Left lobe of liver (tissue), 2 donors: ENCODE measurements at places on chromosomes 1 and 21.

DNA sequence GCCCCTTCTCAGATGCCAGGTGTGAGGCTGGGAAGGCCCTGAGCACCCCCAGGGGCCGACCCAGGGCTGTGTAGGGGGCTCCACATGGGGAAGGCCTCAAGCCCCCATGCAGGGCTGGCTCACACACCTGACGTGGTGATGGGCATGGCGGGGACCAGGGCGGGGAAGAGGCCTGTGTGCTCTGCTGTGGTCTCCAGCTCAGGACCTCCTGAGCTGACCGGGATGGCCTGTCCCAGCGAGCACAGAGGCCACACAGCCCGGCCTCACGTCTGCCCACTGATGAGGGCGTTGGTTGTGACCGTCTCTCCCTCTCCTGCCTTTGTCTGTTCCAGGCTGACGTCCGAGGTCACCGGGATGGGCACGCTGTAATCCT lies 40.2 kb upstream of the COL6A1 start:
- no peak for DNase-seq

DNA sequence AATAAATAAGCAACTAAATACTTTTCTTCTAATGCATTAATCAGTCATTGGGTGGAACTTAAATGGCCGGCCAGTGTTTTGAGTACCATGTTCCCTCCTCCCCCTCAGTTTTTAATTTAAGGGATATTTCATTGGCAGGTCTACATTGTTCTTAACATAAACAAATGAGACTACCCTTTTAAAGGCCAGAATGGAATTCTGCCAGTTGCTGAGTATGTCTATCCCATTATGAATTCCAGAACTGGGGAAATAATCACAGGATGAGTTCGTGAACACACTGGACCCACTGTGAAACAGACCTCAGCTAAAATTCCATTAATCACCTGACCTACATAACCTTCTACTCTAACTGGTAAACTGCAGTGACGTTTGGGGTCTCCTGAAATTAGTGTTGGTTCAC lies 305.5 kb upstream of the PKN2 start:
- DNase-seq: no peak

DNA sequence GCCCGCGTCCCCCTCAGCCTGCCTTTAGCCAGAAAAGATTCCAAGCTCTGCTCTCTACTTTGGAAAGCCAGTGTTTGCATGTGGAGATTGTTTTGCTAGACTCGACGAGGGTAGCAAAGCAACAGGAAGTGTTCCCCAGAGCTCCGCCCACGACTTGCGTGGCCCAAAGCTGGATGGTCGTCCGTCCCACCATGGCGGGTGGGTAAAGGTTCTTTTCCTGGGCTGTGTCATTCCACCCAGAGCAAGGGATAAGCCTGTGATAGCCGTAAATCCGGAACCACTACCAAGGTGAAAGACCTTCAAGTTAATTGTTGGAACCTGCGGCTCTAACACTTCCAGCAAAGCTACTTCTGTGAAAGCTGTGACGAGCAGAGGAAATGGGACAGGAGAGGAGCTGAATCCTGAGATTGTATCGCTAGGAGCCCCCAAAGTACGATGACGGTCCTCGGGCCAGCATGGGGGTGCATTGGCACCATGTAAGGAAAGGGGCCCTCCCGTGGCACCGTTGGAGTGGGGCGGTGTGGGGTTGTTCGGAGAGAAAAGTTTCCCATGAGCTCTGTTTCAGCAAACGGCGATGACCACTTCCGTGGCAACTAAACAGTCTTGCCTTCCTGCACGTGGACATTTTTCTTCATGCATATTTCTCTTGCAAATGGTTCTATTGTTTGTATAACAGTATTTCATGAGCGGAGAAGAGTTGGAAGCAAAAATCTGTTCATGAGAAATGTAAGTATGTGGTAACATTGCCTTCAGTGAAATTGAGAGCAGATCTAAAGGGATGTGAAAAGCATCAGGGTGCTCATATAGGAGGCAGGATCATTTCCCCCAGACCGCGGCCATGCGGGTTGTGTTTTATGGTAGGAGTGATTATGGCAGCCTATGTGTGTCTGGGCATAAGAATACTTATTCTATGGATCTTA lies 8.4 kb downstream of the MX2 start:
- DNase-seq: no peak

GRCh38 chr1:111475701-111476100 lies 1.9 kb downstream of the C1orf162 start:
- no peak for DNase-seq

GRCh38 chr1:243548516-243548915 lies 292.7 kb downstream of the SDCCAG8 start:
- no peak for DNase-seq

DNA sequence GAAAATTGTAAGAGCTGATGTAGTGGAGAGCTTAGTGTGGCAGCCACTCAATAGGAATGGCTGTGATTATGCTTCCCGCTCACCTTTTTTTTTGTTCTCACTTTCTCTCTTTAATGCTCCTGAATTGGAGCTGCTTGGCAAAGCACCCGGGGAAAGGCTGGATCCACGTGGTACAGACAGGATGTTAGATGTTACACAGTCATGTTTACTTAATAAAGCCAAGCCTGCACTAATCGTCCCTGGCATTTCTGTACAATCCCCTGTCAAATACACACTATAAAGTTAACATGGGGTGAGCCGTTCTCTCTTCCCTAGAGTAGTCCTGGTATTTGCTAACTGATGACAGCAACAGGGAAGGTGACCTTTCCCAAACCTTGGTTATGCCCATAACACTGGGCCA lies 187.8 kb downstream of the ZSCAN20 start:
- DNase-seq: no peak

- no peak for DNase-seq
Measured at GRCh38 chr1:11701981-11702803, 10.7 kb downstream of the DRAXIN start.

DNA sequence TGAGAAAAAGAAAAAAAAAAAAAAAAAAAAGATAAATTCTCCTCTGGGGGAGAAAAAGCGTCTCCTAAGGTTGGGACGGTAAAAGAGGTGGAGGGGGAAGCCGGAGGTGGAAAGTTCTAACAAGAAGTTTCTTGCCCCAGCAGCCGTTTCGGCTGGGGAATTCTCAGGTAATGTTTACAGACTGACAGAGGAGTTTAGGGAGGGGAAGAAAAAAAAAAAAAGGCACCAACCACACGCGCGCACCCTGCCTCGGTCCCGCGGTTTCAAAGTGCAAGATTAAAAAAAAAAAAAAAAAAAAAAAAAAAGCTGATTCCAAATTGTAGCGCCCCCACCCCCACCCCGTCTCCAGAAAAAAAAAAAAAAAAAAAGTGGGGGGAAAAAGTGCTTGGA lies 504 bp downstream of the DHRS3 start:
- no peak for DNase-seq

- no peak for DNase-seq
Measured at GRCh38 chr1:201597551-201598230, 58.8 kb downstream of the NAV1 start.

DNA sequence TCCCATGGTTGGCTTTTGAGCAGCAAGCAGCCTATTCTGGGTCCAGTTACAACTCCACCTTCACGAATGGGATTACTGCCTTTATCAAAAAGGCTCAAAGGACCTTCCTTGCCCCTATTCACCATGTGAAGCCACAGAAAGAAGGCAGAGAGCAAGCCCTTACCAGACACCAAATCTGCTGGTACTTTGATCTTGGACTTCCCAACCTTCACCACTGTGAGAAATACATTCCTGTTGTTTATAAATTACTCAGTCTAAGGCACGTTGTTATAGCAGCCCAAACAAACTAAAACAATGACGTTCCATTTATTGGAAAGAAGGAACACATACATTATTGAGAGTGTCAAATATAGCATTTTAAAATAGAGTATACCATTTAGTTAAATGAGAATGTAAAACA lies 1557.9 kb downstream of the PLA2G4A start:
- DNase-seq: no peak

DNA sequence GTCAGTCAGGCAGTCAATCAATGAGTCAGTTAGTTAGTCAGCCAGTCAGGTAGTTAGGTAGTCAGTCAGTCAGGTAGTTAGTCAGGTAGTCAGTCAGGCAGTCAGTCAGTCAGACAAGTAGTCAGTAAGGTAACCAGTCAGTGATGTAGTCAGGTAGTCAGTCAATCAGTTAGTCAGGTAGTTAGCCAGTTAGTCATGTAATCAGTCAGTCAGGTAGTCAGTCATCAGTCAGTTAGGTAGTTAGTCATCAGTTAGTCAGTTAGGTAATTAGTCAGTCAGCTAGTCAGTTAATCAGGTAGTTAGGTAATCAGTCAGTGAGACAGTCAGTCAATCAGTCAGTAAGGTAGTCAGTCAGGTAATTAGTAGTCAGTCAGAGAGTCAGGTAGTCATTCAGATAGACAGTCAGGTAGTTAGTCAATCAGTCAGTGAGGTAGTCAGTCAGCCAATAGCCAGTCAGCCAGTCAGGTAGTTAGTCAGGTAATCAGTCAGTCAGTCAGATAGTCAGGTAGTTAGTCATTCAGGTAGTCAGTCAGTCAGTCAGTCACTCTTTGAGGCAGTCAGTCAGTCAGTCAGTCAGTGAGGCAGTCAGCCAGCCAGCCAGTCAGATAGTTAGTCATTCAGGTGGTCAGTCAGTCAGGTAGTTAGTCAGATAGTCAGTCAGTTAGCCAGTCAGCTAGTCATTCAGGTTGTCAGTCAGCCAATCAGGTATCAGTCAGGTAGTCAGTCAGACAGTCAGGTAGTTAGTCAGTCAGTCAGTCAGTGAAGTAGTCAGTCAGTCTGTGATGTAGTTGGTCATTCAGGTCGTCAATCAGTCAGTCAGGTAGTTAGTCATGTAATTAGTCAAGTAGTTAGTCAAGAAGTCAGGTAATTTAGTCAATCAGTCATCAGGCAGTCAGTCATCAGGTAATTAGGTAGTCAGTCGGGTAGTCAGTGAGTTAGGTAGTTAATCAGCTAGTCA lies 15.3 kb downstream of the KRTAP10-1 start:
- DNase-seq: no peak

DNA sequence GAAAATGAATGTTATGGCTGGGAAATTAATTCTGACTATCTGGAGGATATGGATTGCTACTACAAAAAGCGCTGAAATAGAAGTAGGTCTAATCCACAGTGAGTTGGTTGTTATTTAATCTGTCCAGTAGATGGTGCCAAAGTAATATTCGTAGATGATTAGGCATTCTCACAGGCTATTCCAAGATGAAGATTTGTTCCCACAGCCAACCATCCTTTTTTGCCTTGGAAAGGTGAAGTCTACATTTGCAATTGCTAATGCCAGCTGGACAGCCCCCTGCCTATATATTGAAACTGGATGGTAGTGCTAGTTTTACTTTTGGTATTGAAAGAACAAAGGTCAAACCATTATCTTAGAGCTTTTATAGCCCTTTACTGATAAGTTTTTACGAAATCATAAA lies 43.8 kb downstream of the RBM11 start:
- DNase-seq: no peak

DNA sequence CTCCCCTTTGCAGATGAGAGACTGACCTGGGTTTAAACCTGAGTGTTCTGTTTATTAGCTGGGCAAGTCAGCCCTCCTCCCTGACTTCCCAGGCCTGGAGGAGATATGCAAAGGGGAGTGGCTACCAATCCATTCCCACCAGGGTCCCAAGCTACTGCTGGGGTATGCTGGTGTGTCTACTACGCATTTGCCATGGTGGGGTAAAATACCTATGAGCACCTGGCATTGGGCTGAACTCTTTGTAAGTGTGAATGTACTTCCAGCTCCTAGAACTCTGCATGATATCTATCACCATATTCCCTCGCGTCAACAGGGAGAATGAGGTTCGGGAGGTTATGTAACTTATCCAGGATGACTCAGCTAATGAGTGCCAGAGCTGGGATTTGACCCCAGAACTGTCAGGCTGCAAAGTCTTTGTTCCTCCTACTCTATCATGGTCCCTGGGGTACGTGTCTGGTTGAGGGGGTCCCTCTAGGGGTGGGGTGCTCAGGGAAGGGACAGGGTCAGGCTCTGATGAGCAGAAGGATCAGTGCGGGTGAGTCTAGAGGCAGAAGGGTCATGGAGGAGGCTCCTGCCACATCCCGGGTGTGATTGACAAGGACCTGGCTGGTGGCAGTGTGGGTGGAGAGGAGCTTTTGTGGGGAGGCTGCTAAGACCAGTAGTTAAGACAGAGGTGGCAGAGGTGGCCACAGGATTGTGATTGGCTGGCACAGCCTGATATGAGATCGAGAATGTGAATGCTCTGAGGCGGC lies 16.7 kb downstream of the AMPD2 start:
- peak; percentile 42 for DNase-seq

- no peak for DNase-seq
Measured at GRCh38 chr1:6123083-6123482, 57.0 kb downstream of the CHD5 start.

GRCh38 chr1:221631556-221631955 lies 110.3 kb downstream of the DUSP10 start:
- no peak for DNase-seq

DNA sequence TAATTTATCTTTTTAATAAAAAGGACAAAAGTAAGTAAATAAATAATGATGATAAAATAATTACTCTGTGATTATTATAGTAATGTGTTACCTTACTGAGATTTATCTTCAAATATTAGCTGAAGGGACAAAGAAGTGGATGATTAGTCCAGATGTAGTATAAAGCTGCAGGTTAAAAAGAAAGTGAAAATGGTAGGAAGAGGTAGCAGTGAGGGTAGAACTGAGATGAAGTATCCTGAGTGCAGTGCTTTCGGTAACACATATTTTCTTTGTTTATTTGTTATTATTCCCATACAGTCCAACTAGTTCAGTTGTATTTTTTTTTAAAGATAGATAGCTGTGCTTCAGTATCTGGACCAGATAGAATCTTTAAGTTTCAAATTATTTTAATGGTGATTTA lies 1203.5 kb downstream of the NCAM2 start:
- DNase-seq: no peak
